ENCODE measurements at places on chromosomes 2 and 18. TPM values are rescaled to one million over a fixed set of nuclear protein-coding genes. Genes with fewer than 3 reads are reported as not detected.

DNA sequence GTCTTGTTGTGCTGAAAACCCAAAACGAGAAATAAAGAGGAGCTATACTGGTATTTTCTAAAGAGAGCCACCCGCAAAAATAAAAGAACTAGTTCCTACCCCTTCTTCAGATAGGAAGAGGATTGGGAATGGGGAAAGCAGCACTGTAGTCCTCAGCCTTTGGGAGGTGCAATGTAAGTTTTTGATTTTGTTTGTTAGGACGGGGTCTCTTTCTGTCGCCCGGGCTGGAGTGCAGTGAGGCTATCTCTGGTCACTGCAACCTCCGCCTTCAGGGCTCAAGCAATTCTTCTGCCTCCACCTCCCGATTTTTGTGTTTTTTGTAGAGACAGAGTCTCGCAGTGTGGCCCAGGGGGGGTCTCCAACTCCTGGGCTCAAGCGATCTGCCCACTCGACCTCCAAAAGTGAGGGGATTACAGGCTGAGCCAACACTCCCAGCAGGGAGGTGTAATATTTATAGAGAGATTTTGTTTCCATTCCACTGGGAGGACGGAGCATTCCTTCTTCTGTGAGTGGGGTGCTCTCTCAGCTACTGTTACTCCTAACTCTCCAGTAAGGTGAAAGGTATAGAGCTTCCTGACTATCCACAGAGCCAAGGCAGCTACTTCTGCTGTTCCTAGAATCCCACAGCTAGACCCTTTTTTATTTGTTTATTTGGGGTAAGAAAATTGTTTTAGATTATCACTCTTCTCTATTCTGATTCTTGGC, 13.1 kb upstream of the GULP1 start:
- no peak for DNase-seq

- no peak for DNase-seq
Observed at GRCh38 chr2:69581774-69582581, 61.6 kb downstream of the AAK1 start.

GRCh38 chr2:102803041-102803896, 41.4 kb downstream of the TMEM182 start:
- no peak for DNase-seq

GRCh38 chr18:58609536-58609993, 19.3 kb downstream of the ALPK2 start:
- no peak for DNase-seq

- no peak for DNase-seq
Observed at GRCh38 chr2:176826984-176827668, 385.5 kb upstream of the HNRNPA3 start.

- no peak for DNase-seq
Observed at GRCh38 chr2:173034143-173034542, 41.5 kb upstream of the MAP3K20 start.

DNA sequence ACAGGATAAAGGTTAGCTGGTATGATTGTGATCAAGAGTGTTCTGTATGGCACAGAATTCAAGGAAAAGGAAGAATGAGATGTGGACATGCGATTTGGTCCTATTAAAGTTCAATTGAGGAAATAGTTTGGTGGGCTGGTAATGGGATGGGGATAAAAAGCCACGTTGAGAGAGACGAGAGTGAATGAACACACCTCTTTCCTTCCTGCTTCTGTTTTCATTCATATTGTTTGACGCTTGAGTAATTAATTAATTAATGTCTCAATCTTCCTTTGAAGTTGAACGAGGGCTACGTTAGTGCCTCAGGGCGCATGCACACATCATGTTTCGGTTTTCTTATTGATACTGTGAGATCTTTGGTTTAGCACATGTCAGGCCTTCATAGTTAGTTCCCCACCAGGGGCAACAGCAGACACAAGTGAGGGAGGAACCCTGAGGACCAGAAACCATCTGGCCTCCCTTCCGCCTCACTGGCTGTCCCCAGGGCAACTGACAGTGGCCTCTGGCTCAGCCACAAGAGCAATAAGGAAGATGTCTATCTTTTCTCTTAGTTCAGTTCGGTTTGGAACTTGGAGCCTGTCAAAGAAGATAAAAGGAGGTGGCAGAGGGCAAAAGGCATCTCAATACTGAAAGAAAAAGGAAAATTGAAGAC, 116.0 kb downstream of the LIPG start:
- no peak for DNase-seq

DNA sequence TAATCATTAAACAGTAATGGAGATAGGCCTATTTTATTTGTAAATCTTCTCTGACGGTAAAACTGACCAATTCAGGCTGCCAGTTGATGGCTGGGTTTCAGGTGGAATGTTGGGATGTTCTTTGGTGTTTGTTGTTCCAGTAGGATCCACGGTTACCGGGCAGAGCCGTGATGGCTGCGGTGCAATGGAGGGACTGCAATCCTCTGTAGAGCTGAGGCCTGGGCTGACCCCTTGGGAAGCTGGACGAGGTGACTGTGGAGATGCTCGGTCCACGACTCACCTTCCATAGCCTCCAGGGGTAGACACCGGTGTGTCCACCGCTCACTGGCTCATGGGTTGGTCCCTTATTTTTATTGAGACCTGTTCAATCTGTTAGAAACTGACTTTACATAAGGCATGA, 42.5 kb downstream of the ZNF519 start:
- DNase-seq = no peak

- no peak for DNase-seq
Observed at GRCh38 chr2:150581717-150582472, 94.4 kb upstream of the RND3 start.

LIMS4 gene
- not detected for polyA plus RNA-seq

MFSD2B gene
- 0.36 TPM for polyA plus RNA-seq

SKOR2 gene
- not detected for polyA plus RNA-seq

TLX2 gene
- not detected for polyA plus RNA-seq
